Liver (tissue), 10 donors: ENCODE measurements at places on chromosomes 13 and 19.

DNA sequence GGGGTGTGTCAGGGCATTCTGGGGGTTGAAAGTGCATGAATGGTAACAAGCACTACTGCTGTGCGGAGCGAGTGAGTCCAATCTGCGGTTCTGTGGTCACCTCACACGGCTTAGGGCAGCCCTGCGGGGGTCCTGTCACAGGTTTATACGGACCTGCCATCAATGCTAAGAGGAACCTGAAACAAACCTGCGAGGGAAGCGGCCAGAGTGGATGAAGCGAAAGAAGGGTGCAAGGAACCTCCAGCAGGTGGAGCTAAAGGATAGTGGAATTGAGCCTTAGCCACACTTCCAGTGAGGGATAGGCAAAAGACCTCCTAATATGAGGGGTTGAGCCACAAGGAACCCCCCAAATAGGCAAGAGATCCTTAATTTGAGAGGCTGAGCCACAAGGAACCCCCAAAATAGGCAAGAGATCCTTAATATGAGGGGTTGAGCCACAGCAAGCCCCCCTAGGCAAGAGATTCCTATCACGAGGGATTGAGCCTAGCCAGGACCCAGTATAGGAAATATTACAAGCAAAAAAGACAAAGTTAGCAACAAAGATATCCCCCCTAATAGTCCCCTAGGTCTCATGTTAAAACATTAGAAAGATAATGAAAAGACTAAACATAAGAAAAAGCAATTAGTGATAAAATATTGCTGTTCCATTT, 6.3 kb upstream of the ZNF69 start:
- DNase-seq = peak; percentile 72

DNA sequence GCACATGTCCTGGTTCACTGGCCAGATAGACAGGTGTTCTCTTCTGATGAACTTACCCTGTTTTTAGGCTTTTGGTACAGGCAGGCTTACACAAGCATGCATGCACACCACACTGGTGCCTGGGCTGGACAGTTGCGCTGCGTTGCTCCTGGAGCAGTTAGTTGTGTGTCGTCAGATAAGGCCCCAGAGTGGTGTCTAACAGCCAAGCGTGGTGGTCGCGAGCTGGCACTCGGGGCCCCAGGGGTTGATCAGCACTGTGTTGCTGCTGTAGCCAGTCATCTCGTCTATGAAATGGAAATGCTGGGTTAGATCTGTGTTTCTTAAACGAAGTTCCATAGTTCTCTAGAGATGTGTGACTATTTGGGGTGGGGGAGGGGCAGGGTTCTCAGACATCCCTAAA, 24.6 kb upstream of the TEX29 start:
- no peak for DNase-seq

DNA sequence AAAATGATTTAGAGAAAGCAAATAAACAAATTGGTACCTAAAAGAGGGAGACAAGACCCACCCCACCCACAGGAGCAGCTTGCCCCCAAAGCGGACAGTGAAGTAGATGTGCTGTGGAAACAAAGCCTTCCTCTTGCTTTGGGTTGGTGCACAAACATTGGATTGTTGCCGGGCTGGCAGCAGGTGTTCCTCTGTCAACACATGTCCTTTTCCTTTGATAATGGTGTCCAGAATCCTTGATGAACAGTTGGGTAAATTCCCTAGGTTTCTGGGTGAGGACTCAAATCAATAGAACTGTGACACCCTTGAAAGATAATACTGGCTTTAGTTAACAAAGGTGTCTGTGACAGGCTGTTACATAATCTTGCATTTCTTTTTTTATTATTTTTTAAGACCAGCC, 311.8 kb downstream of the SPRY2 start:
- no peak for DNase-seq

DNA sequence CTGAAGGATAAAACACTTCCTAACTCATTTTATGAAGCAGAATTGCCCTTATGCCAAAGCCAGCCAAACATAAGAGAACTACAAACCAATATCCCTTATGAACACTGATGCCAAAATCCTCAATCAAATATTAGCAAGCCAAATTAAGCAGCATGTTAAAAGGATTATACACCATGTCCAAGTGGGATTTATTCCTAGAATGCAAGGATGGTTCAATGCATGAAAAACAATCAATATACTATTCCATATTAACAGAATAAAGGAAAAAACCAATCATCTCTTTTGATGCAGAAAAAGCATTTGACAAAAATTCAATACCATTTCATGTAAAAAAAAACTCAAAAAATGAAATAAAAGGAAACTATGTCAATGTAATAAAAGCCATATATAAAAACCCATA, 10.9 kb downstream of the ZNF792 start:
- no peak for DNase-seq

DNA sequence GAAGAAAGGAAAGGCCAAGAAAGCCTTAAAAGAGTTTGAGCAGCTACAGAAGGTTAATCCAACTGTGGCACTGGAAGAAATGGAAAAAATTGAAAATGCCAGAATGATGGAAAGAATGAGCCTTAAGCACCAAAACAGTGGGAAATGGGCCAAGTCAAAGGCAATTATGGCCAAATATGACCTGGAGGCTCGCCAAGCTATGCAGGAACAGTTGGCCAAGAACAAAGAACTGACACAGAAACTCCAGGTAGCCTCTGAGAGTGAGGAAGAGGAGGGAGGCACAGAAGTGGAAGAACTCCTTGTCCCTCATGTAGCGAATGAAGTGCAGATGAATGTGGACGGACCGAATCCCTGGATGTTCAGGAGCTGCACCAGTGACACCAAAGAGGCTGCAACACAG, 5.1 kb downstream of the UTP14C start:
- DNase-seq = no peak

DNA sequence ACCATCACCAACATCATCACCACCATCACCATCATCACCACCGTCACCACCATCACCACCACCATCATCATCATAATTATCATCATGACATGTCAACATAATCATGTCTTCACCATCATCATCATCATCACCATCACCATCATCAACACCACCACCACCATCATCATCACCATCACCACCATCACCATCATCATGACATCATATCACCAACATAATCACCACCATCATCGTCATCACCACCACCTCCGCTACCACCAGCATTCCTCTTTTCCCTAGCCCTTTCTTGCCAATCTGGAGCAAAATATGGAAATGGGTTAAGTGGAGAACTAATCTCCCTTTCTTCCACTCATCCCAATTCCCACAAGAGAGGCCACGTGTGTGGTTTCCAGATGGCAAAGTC, 1.1 kb upstream of the TTYH1 start:
- no peak for DNase-seq

DNA sequence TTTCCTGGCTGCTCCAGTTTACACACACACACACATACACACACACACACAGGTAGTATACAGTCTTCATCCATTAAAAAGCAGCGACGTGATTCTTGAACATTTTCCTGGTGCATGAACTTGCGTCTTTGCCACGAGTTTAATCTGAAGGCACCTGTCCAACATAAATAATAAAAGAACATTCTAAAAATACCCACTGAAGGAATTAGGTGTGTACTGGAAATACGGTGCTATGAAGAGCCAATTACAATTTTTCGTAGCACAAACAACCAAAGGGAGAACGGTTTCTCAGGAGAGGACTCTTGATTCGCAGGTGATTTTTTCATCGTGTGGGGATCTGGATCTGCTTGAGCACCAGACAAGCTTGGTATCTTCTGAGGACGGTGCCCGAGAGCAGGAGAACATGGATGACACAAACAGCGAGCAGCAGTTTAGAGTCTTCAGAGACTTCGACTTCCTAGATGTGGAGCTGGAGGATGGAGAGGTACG, 61.2 kb downstream of the ZAR1L start:
- no peak for DNase-seq

- no peak for DNase-seq
Observed at GRCh38 chr13:82636119-82636518, 1246.2 kb downstream of the SLITRK1 start.

DNA sequence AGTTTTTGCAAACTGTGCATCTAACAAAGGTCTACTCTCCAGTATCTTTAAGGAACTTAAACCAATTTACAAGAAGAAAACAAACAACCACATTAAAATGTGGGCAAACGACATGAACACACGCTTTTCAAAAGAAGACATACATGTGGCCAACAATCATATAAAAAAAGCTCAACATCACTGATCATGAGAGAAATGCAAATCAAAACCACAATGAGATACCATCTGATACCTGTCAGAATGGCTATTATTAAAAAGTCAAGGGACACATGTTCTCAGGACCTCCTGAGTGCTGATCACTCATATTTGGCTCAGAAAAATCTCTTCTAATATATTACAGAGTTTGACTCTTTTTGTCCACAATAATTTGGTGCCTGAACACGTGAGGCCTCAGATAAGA, 14.2 kb upstream of the LILRB1 start:
- DNase-seq = no peak

DNA sequence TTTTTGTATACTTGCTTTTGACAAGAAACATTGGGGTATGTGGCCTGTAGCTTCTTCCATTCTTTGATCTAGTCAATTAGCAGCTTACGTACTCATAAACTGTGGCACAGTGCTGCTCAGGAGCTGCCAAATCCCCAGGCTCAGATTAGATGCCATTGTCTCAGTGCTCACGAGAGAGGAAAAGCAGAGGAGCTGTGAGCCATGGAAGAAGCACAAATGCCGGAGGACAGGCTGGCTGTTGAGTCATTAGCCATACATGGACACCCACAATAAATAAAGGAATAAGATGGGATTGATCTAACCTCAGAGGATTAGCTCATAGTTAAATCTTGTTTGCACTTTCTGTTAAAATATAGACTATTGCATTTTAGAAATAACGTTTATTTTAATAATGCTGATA, 121.7 kb downstream of the POSTN start:
- no peak for DNase-seq

DNA sequence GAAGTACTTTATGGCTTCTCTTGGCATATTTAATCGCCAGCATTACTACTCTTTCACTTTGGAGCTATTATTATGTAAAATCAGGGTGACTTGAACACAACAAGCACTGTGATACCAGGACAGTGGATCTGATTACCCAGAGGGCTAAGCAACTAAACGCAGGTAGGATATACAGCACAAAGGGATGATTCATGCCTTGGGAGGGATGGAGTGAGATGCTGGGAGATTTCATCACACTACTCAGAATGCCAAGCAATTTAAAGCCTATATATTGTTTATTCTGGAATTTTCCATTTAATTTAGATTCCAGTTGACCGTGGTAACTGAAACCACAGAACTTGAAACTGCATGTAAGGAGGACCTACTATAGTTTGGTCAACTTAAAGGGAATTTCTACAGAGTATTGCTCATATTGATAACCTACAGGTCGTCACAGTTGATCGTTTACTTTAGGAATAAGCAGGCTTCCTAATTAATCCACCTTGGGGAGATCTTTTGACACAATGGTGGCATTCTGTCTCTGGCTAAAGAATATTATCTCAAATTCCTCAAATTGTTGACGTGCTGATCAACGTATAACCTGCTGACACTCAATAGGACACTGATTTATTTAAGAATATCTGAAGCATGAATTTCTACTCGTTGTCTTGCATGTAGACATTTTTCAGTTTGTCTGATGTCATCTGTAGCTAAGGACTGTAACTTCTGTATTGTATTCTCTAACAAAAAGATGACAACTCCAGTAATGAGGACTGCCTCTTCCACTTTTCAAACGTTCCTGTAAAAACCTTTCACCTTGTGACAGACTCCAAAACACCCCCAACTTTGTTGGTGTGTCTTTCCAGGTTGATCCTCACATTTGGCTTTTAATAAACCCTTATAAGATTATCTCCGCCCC, 254.2 kb downstream of the GPC5 start:
- no peak for DNase-seq
